ENCODE measurements at places on chromosomes 1 and 21. TPM values are rescaled to one million over a fixed set of nuclear protein-coding genes. Genes with fewer than 3 reads are reported as not detected.

Gene AIRE
- 0.10 TPM for total RNA-seq

DNA sequence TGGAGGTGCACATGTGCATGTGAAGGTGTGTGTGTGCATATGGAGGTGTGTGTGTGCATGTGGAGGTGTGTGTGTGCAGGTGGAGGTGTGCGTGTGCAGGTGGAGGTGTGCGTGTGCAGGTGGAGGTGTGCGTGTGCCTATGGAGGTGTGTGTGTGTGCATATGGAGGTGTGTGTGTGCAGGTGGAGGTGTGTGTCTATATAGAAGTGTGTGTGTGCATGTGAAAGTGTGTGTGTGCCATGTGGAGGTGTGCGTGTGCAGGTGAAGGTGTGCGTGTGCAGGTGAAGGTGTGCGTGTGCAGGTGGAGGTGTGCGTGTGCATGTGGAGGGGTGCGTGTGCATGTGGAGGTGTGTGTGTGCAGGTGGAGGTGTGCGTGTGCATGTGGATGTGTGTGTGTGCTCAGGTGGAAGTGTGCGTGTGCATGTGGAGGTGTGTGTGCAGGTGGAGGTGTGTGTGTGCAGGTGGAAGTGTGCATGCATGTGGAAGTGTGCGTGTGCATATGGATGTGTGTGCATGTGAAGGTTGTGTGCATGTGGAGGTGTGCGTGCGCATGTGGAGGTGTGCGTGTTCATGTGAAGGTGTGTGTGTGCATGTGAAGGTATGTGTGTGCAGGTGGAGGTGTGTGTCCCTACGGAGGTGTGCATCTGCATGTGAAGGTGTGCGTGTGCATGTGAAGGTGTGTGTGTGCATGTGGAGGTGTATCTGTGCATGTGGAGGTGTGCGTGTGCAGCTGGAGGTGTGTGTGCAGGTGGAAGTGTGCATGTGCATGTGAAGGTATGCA lies 13.5 kb downstream of the C1orf74 start:
- no peak for DNase-seq

GRCh38 chr1:199616947-199617346 lies 410.6 kb upstream of the NR5A2 start:
- DNase-seq: no peak

Gene LCE2A
- not detected for total RNA-seq

DNA sequence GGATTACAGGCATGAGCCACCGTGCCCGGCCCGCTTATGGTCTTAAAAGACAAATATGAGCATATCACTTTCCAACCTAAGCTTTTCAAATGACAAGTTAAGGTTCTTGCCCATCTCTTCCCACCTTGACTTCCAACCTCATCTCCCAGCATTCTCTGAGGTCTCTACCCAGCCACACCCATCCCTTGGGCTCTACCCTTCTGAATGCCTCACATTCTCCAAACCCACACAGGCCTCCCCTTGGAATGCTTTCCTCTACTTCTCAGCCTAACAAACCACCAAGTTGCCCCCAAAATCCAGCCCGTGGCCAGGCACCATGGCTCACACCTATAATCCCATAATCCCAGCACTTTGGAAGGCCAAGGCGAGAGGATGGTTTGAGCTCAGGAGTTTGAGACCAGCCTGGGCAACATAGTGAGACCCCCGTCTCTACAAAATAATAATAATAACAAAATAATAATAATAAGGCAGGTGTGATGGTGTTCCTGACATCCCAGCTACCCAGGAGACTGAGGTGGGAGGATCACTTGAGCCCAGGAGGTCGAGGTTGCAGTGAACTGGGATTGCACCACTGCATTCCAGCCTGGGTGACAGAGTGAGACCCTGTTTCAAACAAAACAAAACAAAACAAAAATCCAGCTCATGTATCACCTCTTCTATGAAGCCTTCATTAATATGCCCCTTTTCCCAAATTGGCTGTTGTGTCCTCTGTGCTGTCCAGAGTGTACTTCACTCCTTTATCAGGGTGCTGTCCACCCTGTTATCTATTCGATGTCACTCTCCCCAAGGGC lies 11.2 kb downstream of the DCST2 start:
- DNase-seq: no peak
